PC-9 (cell line): ENCODE measurements at places on chromosomes 3 and 15.

DNA sequence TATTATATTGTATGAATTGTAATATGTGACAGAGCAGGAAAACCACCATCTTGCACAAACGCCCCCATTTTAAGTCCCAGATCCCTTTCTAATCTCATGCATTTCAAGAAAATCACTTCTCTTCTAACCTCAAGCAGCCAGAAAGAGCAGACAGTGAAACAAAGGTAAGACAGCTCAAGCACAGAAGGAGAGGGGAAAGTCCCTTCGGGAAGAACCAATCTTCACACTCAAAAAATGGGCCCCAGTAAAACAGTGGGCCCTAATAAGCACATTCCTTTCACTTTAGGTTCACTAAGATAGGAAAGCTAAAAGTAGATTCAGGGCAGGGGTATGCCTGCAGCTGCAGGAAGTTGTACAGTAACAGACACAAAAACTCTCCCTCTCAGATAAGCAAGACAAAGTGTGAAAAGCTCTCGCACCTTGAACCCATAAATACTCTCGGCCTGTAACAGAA is 1268.7 kb downstream of the SI start:
- DNase-seq: no peak

DNA sequence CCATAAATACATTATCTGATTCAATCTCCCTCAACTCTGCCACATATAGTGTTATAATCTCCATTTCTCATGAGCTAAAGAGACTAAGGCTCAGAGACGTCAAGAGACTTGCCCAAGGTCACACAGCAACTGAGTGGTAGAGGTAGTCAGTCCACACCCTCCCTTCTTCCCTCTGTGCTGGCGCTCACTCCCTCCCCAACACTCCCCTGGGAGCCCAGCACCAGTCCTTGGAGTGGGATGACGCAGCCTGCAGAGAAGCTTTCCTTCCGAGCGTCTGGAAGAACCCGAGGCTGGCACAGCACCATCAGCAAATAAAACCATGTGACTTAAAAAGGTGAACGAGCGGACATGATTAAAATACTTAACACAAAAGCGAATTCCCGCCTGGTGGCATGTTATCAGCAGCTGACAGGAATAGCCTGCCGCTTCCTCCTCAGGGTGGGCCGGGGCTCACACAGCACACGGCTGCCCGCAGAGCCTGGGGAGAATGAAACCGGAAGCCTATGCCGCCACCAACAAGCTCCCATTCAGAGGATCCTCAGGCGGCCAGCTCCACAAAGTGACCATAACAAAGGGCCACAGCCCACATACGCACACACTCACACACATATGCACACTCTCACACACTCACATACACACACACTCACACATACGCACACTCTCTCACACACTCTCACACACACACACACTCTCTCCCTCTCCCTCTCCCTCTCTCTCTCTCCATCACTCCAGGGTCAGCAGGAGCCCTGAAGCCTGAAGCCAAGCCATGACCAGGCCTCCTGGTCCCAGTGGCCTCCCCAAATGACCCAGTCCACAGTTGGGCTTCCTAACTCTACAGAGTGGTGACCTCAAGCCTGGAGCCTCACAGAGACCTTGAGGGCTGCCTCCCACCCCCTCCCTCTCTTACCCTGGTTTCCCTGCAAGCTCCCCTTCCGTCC is 120.5 kb downstream of the XXYLT1 start:
- DNase-seq: peak; percentile 48

DNA sequence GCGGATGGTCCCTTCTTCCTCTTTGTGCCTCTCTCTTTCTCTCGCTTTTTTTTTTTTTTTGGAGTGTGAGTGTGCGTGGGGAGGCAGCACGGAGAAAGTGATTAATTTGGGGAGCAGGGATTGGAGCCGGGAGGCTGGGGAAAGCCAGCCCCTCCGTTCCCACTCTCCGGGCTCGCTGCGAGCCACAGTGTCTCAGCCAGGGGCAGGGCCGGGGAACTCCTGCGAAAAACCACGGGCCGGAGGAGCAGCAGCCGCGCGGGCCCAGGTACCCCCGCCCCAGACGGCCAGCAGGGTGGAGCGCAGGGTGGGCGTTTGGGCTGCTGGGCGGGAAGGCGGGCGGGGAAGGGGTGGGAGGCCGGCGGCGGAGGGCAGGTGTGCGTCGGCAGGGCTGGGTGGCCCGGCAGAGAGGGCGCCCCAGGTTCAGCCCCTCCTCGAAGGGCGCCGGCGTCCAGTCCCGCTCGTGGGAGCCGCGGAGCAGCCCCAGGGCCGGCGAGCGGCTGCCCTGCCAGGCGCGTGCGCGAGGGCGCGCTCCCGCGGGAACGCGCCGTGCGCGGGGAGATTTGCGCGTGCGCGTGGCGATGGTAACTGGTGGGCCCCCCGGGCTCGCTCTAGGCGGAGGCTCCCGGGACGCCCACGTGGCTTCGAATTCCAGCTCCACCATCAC is 1.4 kb downstream of the CHL1 start:
- no peak for DNase-seq

- no peak for DNase-seq
Observed at GRCh38 chr3:58329922-58330413, 2.7 kb upstream of the PXK start.

DNA sequence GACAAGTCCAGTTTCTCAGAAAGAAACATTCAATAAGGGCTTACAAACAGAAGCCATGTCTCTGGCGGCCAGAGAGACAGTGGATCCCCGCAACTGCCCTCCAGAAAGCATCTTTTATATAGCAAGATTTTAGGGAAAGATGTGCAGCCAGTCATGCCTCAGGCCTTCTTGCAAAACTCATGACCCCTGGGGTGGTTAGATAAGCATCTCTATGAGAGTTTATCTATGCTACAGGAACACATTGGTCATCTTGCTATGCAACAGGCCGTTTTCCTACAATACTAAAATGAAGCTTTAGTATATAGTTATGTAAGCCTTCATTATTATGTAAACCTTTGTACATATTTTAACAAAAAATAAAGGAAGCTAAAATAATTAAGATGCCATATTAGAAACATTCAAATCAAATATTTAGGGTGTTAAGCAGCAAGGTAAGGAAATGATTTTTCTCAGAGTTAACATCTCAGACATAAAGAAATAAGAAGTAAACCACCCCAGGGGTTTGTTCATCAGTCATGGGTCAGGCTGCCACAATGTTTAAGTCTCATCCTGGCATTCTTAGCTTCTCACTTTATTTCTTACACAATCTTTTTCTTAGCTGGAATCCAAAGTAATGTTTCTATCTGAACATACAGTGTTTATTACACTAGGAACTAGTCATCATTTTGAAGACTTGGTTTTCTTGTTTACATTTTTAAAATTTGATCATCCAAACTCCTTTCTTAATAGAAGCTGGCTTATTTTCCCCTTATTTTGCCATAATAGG is 6.3 kb upstream of the FSIP1 start:
- no peak for DNase-seq

GRCh38 chr3:32495609-32496008 is 7.0 kb downstream of the CMTM6 start:
- no peak for DNase-seq

DNA sequence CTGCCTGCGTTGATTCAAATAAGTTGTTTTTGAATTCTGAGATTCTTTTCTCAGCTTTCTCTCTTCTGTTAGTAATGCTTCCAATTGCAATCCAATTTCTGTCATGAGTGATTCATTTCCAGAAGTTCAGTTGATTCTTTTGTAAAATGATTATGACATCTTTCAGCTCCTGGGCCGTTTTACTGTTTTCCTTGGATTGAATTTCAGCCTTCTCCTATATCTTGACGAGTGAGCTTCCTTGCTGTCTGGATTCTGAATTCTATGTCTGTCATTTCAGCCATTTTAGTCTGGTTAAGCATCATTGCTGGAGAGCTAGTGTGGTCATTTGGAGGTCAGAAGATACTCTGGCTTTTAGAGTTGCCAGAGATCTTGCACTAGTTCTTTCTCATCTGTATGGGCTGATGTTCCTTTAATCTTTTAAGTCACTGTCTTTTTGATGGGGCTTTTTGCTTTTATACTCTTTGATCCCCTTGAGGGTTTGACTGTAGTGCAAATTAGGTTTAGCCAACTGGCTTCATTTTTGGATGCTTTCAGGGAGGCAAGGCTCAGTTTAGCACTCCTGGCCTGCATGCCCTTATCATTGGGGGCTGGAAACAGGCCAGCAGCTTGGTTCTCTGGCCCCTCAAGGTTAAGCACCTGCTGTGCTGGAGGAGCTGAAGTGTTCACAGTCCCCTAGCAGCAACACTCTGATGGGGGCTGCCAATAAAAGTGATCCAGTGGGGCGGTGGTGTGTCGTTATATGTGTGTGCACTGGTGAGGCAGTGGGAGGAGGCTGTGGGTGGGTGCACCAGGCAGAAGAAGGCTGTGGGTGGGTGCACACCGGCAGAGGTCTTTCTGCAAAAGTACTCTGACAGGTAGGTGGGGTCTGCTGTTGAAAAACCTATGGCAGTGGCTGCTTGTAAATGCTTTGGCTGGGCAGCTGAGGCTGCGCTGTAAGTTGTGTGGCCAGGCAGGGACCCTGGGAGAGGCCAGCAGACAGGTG is 51.2 kb downstream of the MCTP2 start:
- no peak for DNase-seq
